ENCODE measurements at places on chromosomes 5 and 9.

DNA sequence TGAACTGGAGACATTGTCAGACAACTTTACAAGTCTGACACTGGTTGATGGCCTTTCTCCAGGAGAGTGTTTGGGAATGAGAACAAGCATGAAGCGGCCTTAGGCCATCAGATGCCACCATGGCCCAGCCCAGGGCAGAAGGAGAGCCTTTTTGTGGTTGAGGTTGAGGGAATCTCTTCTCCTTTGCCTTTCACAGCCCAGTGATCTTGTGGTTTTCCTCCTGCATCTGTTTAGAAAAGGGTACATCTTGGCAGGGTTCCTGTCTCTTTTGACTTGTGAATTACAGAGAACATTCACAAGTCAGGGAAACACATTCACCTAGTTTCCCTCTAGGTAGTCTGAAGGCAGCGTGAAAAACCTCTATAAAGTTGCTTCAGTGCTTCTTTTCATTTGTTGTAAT lies 27.5 kb downstream of the DMRT2 start:
- DNase-seq = no peak

- DNase-seq = no peak
These were observed 750.3 kb downstream of the MAT2B start for GRCh38 chr5:164255598-164256213.

DNA sequence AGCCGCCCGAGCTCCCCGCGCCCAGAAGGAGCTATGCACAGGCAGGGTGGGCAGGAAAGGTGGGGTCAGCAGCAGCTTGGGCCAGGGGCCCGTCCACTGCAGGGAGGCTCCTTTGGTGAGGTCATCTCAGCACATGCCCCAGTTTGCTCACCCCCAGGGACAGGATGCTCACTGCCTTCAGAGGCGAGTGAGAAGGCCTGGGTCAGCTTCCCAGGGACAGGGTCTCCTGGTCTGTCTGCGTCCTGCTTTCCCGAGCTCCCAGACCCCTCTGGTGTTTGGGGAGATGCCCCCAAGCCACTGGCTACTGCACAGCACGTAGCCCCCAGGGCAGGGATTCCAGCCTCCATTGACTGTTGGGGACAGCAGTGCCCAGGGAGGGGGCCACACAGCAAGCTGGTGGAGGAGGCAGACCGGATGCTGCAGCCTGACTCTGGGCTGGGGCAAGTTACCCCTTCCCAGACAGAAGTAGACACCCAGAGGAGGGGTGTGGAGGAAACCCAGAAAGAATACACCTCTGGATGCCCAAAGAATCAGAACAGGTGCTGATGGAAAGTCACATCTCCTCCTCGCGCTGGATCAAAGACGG lies 581 bp upstream of the SARDH start:
- no peak for DNase-seq

GRCh38 chr5:102627315-102627714 lies 127.8 kb upstream of the PAM start:
- no peak for DNase-seq

- no peak for DNase-seq
These were observed 122.2 kb upstream of the TBCA start for GRCh38 chr5:77898385-77898784.

DNA sequence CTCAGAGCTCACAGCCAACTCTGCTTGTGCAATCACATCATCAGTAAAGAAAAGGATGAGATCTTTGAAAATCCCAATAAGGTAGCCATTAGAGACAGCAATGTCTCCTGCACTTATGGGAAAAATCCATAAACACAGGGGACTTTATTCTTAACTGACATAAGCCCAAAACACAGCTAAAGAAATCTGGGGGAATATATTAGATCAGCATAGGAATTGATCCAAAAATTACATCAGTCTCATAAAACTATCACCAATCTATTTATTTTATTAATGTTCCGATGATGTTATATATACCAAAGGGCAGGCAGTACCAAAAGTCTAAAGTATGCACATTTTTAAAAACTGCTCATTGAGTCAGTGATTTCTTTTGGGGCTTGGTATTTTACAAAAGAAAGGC lies 6.9 kb downstream of the MRPS27 start:
- DNase-seq = no peak

DNA sequence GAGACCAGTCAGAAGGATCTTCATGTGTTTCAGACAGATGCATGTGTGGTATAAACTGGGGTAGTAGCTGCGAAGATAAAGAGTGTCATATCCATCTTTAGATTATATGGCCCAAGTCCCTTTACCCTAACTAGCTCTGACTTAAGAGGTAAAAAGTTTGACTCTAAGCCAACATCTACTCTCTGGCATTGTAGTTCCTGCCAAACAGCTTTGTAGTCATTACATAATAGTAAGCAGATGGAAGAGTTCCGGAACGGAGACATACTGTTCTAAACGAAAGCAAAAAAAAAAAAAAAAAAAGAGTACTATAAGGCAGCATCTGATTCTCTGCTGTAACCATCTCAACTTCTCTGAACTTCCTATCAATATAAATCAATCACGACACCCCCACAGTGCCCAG lies 48.8 kb downstream of the CEMIP2 start:
- DNase-seq = no peak

DNA sequence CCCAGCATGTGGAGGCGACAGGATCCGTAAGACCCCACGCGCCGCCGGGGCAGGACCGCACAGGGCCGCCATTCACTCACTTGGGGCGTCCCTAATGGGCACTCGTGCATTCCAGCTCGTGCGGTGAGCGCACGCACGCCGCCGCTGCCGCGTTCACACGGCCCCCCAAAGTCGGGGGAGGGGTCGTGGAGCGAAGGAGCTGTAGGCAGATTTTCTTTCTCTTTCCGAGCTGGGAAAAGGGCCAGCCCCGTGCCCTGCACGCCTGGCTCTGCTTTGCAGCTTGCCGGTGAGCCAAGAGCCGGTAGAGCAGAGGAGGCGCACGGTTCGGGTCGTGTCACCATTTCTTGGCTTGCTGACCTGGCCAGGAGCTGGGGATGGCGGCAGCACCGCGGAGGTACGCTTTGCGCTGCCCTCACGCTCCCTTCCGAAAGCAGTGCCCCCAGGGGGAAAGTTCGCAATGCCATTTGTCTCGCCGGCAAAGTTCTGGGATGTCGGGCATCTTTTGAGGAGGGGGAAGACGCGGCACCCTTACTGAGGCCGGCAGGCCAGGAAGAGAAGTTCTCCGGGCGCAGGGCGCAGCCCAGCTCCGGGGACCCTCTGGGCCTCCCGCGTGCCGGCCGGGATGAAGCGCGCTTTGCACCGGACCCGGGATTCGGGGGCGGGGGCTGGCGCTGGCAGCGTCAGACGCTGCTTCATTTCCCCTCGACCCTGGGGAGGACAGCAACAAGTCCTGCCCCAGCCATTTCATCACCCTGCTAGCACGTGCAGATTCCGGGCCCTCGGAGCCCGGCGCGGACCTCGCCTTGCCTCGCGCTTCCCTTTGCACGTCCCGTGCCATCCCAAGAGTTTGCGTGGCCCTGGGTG lies 898 bp downstream of the STC2 start:
- no peak for DNase-seq

Measured in activated CD4-positive, alpha-beta T cell treated with anti-CD3 and anti-CD28 coated beads for 24 hours (primary cell).